Endodermal cell (in vitro differentiated cells): ENCODE measurements at places on chromosomes 5 and 9. TPM values are rescaled to one million over a fixed set of nuclear protein-coding genes. Genes with fewer than 3 reads are reported as not detected.

- no peak overlapping the region for H3K27ac ChIP-seq
- no peak overlapping the region for H3K4me3 ChIP-seq
- no peak for DNase-seq
- no peaks in the 10 kb centered on the region for H3K4me1 ChIP-seq
- no peaks in the 10 kb centered on the region for H3K36me3 ChIP-seq
Observed at GRCh38 chr9:117952581-117952980, 248.4 kb downstream of the TLR4 start.

DNA sequence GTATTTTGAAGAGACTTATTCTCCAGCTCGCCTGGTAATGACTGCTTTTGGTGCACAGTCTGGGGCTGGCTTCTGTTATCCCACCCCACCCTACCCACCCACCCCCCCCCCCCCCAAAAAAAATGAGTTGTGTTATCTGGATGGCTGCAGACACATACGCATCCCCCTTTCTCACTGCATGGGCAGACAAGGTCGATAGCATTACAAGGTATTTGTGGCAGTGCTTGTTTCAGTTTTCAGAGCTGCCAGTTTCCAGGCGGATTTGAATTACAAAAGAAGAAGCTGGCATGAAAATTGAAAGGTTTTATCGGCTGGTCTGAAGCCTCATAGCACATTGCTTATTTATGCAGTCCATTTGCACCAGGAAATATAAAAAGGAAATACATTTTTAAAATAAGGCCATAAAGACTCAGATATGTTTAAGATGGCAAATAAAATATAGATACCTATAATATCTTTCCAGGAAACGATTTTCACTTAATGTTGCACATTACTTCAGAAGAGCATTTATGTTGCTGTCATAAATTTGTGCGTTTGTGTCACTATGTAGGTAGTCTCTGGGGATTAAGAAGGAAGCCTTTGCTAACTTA is 85.1 kb upstream of the GRHPR start:
- H3K4me1 ChIP-seq, result no peaks in the 10 kb centered on the region
- H3K27me3 ChIP-seq, result no peaks in the 10 kb centered on the region
- no peak for DNase-seq

- H3K27me3 ChIP-seq, result no peaks in the 10 kb centered on the region
- no peak for DNase-seq
- H3K4me3 ChIP-seq, result no peak overlapping the region
- peaks cover 10% of the 10 kb centered on the region for H3K36me3 ChIP-seq
- no peaks in the 10 kb centered on the region for H3K4me1 ChIP-seq
- H3K27ac ChIP-seq, result no peak overlapping the region
Observed at GRCh38 chr9:94772144-94772543, 45.6 kb downstream of the AOPEP start.

- H3K27me3 ChIP-seq, result no peaks in the 10 kb centered on the region
- H3K4me3 ChIP-seq, result no peak overlapping the region
- no peak for DNase-seq
- no peaks in the 10 kb centered on the region for H3K36me3 ChIP-seq
- H3K27ac ChIP-seq, result no peak overlapping the region
Observed at GRCh38 chr5:15682566-15682965, 182.6 kb downstream of the FBXL7 start.

- H3K36me3 ChIP-seq, result no peaks in the 10 kb centered on the region
- no peak for DNase-seq
- no peaks in the 10 kb centered on the region for H3K27me3 ChIP-seq
- H3K4me1 ChIP-seq, result no peaks in the 10 kb centered on the region
- H3K4me3 ChIP-seq, result no peak overlapping the region
- no peak overlapping the region for H3K27ac ChIP-seq
Observed at GRCh38 chr5:57896576-57896975, 414.0 kb upstream of the ACTBL2 start.

- no peak for DNase-seq
- no peaks in the 10 kb centered on the region for H3K27me3 ChIP-seq
- no peak overlapping the region for H3K4me3 ChIP-seq
- H3K36me3 ChIP-seq, result no peaks in the 10 kb centered on the region
Observed at GRCh38 chr5:161897033-161897432, 49.1 kb downstream of the GABRA1 start.

DNA sequence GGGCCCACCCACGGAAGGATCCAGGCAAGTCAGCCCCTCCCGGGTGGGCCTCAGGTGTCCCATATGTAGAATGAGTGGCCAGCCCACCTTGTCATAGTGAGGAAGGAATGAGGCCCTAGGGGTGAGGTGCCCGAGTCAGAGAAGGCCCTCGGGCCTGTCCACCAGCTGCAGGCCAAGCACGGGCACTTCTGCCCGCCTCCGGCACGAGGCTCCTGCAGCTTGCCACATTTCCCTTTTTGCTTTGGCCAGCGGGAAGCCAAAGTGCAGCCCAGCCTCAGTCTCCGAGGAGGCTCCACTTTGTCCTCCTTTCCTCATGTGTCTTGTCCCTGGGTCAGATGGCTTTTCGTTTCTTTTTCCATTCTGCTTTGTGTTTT is 72.9 kb downstream of the PSMB7 start:
- no peak for DNase-seq
- no peaks in the 10 kb centered on the region for H3K27me3 ChIP-seq
- H3K4me3 ChIP-seq, result no peak overlapping the region
- H3K27ac ChIP-seq, result no peak overlapping the region
- H3K36me3 ChIP-seq, result peaks cover 7% of the 10 kb centered on the region
- no peaks in the 10 kb centered on the region for H3K4me1 ChIP-seq

- no peaks in the 10 kb centered on the region for H3K36me3 ChIP-seq
- no peaks in the 10 kb centered on the region for H3K27me3 ChIP-seq
- DNase-seq, result peak; percentile 87
- peak overlapping the region; percentile 56 for H3K4me3 ChIP-seq
- H3K4me1 ChIP-seq, result no peaks in the 10 kb centered on the region
- peak overlapping the region; percentile 86 for H3K27ac ChIP-seq
Observed at GRCh38 chr9:132546148-132547051, 36.0 kb upstream of the BARHL1 start.

DNA sequence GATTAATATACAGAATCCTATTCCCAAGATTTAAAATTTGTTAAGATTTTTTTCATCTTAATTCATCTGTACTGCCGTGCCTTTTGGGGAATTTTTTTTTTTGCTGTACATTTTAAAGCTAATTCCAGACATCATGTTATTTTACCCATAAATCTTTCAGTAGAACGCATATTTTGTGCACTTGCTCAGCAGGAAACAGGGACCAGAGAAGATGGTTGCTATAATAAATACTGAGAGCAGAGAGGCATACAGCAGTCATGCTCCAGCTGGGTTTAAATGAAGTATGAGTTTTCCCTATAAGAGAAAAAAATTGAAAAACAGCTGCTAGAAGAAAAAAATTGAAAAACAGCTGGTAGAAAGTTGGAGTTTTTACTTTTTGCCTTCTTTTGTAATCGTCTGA is 196.9 kb upstream of the PUM3 start:
- no peak overlapping the region for H3K4me3 ChIP-seq
- H3K36me3 ChIP-seq, result no peaks in the 10 kb centered on the region
- no peak overlapping the region for H3K27ac ChIP-seq
- H3K4me1 ChIP-seq, result no peaks in the 10 kb centered on the region
- H3K27me3 ChIP-seq, result no peaks in the 10 kb centered on the region

GRCh38 chr5:19616701-19617215 is 371.2 kb downstream of the CDH18 start:
- H3K4me3 ChIP-seq, result no peak overlapping the region
- H3K27me3 ChIP-seq, result no peaks in the 10 kb centered on the region
- no peak overlapping the region for H3K27ac ChIP-seq
- H3K4me1 ChIP-seq, result no peaks in the 10 kb centered on the region
- DNase-seq, result no peak

DNA sequence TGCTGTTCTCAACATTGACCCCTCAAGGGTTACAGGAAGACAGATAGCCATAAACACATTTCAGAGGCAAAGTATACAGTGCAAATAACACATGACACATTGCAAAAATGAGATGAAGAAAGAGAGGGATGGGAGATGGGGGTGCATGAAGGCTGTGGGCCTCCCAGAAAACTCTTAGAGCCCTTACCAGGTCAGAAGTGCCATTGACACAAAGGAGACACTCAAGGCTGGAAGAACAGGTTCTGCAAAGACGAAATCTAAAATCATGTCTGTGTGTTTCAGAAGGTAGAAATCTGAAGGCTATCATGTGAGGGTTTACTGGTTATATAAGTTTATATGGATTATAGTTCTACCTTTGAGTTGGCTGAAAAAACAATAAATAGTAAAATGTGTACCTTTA is 318.8 kb downstream of the BNC2 start:
- no peak for DNase-seq
- H3K27me3 ChIP-seq, result no peaks in the 10 kb centered on the region
- H3K4me1 ChIP-seq, result peaks cover 5% of the 10 kb centered on the region
- no peaks in the 10 kb centered on the region for H3K36me3 ChIP-seq

GRCh38 chr5:159130871-159131270 is 31.2 kb upstream of the EBF1 start:
- H3K27me3 ChIP-seq, result no peaks in the 10 kb centered on the region
- no peak overlapping the region for H3K27ac ChIP-seq

- no peaks in the 10 kb centered on the region for H3K36me3 ChIP-seq
- H3K27me3 ChIP-seq, result no peaks in the 10 kb centered on the region
- DNase-seq, result no peak
- no peaks in the 10 kb centered on the region for H3K4me1 ChIP-seq
- peak overlapping the region; percentile 51 for H3K4me3 ChIP-seq
- no peak overlapping the region for H3K27ac ChIP-seq
Observed at GRCh38 chr9:75814667-75815066, 75.8 kb upstream of the PCSK5 start.

DNA sequence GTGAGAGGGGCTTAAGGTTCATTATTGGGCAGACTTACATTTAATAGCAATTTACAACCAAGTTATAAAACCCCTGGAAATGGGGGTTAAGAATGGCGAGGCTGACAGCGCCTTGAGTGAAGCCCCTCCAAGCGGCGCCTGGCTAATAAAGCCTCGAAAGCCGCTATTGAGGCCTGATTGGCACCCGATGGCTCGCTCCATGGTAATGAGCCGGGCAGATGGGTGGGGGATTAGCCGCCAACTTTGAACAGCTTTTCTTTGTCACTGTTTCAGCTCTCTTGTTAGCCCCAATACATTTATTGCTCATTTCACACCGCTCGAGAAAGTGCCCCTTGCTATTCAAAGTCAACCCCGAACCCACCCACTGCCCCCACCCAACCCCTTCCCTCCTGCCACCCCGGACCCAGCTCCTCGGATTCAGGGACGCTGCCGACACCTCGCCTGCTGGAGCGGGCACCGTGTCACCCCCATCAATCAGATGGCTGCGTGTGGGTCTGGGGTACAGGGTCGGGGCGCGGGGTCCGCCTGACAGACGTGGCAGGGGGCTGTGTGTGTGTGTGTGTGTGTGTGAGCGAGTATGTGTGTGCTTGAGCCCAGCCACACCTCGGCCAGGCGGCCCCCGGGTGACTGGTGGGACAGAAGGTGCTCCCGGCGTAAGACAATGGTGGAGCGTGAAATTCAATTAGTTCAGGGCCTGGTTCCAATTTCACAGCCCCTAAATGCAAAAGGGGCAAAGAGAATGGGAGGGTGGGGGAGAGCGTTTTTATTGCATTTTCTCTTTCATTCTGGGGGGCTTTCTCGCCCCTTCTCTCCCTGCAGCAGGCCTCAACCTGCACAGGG is 34.2 kb downstream of the ASS1 start:
- H3K27ac ChIP-seq, result peak overlapping the region; percentile 84
- H3K27me3 ChIP-seq, result peaks cover 21% of the 10 kb centered on the region
- no peaks in the 10 kb centered on the region for H3K36me3 ChIP-seq
- H3K4me3 ChIP-seq, result no peak overlapping the region
- H3K4me1 ChIP-seq, result peaks cover 5% of the 10 kb centered on the region
- DNase-seq, result no peak

- H3K27ac ChIP-seq, result no peak overlapping the region
- H3K36me3 ChIP-seq, result no peaks in the 10 kb centered on the region
- DNase-seq, result peak; percentile 68
- H3K4me3 ChIP-seq, result no peak overlapping the region
Observed at GRCh38 chr5:44236040-44236439, 153.2 kb downstream of the FGF10 start.

DNA sequence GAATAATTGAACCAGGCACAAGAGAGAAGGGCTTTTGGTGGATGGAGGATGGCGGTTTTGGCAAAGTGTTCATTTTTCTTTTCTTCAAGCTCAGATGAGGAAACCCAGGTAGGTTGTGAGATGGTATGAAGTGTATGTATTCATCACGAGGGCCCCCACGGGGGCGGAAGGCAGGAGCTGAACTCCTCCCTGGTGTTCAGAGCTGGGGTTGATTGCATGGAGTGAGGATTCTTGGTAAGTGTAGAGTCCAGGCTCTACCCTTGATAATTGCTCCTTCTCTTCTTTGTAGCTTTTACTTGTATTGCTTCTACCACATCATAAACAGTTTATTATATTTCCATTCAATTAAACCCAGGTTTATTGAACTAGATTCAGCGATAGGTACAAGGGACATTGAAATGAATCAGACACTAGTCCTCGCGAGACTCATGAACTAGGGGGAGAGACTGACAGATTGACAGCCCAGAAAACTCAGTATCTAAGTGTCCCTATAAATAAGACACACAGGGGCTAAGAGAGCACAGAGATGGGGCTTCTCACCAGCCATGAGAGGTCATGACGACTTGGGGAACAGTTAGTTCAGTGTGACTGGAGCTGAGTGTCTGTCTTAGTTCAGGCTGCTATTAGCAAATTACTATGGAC is 116.7 kb upstream of the KLF4 start:
- H3K4me1 ChIP-seq, result peaks cover 4% of the 10 kb centered on the region
- no peak overlapping the region for H3K4me3 ChIP-seq

DNA sequence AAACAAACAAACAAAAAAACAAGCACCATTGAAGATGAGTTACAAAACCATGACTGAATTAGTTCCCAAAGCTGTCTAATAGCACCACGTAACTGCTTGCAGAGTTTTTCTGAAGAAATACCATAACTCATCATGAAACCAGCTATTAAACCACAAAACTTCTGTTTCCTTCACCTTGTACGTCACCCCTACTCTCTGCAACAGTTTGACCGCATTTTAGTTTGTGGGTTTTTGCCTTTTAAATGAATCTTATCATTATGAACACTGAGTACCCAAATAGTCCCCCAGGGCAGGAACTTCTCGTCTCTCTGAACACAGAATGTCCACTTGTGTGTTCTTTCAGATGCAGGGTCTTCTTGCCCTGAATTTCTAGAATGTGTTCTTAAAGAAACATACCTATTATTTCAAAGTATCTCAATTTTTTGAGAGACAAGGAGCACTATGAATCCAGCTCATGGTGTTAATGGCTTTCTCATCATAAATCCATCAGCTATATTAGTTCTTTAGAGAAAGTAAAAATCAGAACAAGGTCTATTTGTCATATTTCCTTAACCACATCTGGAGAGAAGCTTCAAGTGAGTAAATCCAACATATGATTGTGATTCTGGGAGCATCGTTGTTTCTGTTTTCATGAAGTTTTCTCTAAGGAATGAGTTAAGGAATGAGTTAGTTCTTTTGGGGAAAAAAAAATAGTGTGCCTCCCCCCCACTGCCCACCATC is 210.6 kb downstream of the AUH start:
- no peaks in the 10 kb centered on the region for H3K36me3 ChIP-seq
- H3K27ac ChIP-seq, result no peak overlapping the region
- no peaks in the 10 kb centered on the region for H3K4me1 ChIP-seq
- H3K4me3 ChIP-seq, result no peak overlapping the region
- no peaks in the 10 kb centered on the region for H3K27me3 ChIP-seq

- no peaks in the 10 kb centered on the region for H3K36me3 ChIP-seq
- H3K27me3 ChIP-seq, result no peaks in the 10 kb centered on the region
- DNase-seq, result peak; percentile 86
- no peaks in the 10 kb centered on the region for H3K4me1 ChIP-seq
- H3K4me3 ChIP-seq, result no peak overlapping the region
- H3K27ac ChIP-seq, result no peak overlapping the region
Observed at GRCh38 chr9:76873056-76873792, 32.7 kb downstream of the PRUNE2 start.

Gene FBP2
- not detected in 2 replicates for total RNA-seq

Gene FOXD1
- 0.29 to 17.1 TPM (median 0.61 TPM) in 3 replicates for total RNA-seq

Gene MRPL36
- 49.7 and 52.3 TPM in 2 replicates for total RNA-seq

Gene HMCN2
- total RNA-seq, result 2.3 and 3.3 TPM in 2 replicates

Gene PPP1R26
- total RNA-seq, result 54.5 to 67.2 TPM (median 65.3 TPM) in 3 replicates

Gene KCNV2
- 1.2 to 6.6 TPM (median 1.9 TPM) in 3 replicates for total RNA-seq

Gene PRELID2
- 6.1 and 6.7 TPM in 2 replicates for total RNA-seq

Gene MUSK
- not detected in 2 replicates for total RNA-seq
